ENCODE measurements at places on chromosomes 7 and 10. TPM values are rescaled to one million over a fixed set of nuclear protein-coding genes. Genes with fewer than 3 reads are reported as not detected.
A peak's percentile ranks its signal among the peaks of the same experiment; 100 is the strongest.

NEUROG3 gene
- not detected for total RNA-seq

COL1A2 gene
- 0.31 TPM for total RNA-seq

IDI1 gene
- 37.4 TPM for total RNA-seq

GPC2 gene
- 14.2 TPM for total RNA-seq

CC2D2B gene
- total RNA-seq: 0.22 TPM

CLCN1 gene
- total RNA-seq: not detected

SRRM3 gene
- not detected for total RNA-seq

PTPRN2 gene
- 0.72 TPM for total RNA-seq

DNA sequence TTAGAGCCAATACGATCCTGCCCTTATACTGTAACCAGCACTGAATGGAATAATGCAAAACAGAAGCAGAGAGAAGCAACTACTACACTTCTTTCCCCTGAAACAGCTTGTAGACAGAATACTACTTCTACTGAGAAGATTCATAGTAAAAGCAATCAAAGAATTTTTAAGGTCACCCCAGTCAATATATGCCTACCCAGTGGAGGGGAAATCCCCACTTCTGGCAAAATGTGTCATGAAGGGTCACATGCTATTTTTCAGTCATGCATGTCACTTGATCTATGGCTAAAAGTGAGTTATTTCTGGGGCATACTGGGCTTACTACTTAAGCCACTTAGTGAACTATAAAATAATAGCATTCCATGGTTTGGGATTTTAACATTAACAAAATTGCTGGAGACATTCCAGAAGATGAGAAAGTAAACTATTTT is 25.6 kb downstream of the IRF5 start:
- DNase-seq: peak; percentile 70

- DNase-seq: no peak
Measured at GRCh38 chr10:128642502-128642901, 516.3 kb upstream of the MKI67 start.

GRCh38 chr10:85862771-85863170 is 503.8 kb downstream of the GRID1 start:
- no peak for DNase-seq

GRCh38 chr10:117300671-117301070 is 59.8 kb downstream of the SLC18A2 start:
- DNase-seq: no peak

GRCh38 chr7:120927454-120928103 is 23.0 kb upstream of the ING3 start:
- DNase-seq: no peak

GRCh38 chr10:52481986-52482555 is 168.0 kb downstream of the DKK1 start:
- no peak for DNase-seq

- DNase-seq: peak; percentile 34
Measured at GRCh38 chr10:8278099-8278498, 223.6 kb downstream of the GATA3 start.

- no peak for DNase-seq
Measured at GRCh38 chr7:106332201-106332600, 47.4 kb upstream of the NAMPT start.

- DNase-seq: no peak
Measured at GRCh38 chr10:3485057-3485686, 299.8 kb downstream of the KLF6 start.

GRCh38 chr10:113530476-113530875 is 22.4 kb upstream of the HABP2 start:
- no peak for DNase-seq

DNA sequence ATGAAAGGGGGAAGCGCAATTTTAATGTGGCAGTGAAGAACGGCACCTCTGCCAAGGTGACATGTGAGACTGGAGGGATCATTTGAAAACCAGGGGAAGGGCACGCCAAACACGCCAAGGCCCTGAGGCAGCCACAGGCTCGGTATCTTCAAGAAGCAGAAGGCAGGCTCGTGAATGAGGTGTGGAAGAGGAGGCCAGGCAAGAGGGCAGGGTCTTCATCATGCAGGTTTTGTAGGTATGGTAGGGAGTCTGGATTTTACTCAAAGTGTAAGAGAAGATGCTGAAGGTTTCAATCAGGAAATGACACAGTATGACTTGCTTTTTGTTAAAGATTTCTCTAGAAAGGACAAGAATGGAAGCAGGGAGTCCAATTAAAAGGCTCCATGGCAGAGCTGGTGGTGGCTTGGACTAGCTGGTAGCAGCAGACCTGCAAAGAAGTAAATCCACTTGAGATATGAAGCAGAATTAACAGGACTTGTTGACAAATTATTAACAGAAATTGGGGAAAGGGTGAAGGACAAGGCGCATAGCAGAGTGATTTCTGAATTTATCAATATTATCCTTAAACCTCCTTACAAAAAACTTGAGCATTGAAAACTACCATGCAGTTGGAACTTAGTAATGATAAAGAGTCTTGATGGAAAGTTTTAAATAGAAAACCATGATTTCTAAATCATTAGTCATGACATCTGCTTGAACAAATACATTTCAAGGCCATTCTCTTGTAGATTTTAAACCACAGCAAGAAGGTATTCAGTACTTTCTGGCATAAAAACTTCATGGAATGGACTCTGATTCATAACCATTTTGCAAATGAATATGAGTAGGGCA is 70.4 kb downstream of the COA1 start:
- DNase-seq: peak; percentile 77

DNA sequence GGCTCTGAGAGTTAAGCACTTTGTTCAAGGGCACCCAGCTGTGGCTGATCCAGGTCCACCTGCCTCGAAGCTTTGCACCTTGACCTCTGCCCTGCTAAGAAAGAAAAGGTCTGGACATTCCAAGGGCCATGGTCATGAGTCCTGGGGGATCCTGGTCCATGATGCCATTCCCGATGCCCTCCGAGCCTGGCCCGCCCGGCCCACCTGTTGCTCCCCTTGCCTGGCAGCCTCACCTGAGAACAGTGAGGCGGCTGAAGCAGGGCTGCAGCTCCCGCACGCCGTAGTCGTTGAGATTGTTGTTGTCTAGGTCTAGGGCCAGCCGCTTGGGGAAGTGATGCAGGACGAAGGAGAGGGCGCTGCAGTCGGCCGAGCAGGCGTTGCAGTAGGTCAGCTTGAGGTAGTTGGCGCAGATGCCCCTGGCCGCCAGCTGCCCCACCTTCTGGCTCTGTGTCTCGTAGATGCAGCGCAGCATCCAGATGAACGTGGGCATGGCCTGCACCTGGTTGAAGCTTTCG is 27.5 kb downstream of the NOD1 start:
- no peak for DNase-seq

GRCh38 chr7:124688991-124689390 is 76.6 kb downstream of the GPR37 start:
- no peak for DNase-seq

DNA sequence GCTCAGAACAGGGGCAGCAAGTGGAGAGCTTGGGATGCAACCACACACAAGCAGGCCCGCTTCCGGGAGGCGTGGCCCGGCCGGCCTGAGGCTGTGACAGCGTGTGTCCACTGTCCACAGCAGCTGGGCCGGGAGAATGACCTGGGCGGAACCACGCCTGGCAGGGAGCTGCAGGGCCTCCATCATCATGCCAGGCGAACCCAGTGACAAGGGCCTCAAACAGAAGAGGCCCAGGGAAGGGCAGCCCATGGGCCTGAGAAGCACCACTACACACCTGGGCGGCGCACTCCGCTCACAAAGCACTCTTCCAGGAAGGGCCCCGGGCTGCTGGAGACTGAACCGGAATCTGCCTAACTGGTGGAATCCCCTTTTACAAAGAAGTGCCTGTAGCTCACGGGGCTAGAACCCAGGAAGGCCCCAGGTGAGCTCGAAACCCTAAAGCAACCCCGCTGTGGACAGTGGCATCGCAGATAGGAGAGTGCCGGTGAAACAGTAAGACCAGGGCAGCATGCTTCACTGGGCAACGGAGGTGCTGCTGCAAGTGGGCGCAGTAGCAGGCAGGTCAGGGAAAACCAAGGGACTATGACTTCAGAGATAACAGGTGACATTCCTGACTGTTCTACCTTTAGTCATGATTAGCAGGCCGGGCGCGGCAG is 66.0 kb downstream of the MAD1L1 start:
- no peak for DNase-seq

GRCh38 chr7:21915140-21915539 is 30.6 kb downstream of the CDCA7L start:
- DNase-seq: no peak

DNA sequence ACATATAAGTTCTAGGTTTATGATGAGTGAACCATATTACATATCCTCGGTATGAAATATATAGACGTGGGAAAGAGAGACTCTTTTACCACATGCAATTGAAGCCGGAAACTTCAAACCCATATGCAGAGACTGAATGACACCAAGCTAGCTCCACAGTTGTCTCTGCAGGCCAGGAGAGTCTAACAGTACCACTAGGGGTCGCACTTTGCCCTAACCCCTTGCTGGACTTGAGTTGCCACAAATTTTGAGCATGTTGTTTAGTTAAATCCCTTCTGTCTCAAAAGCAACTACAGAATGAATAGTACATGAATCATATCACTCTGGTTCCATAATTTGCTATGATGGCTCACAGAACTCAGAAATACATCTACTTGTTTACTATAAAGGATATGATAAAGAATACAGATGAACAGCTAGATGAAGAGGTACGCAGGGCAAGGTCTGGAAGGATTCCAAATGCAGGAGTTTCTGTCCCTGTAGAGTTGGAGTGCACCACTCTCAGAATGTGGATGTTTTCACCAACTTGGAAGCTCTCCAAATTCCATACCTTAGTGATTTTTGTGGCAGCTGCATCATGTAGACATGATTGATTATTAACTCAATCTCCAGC is 112.4 kb upstream of the YAE1 start:
- peak; percentile 57 for DNase-seq

DNA sequence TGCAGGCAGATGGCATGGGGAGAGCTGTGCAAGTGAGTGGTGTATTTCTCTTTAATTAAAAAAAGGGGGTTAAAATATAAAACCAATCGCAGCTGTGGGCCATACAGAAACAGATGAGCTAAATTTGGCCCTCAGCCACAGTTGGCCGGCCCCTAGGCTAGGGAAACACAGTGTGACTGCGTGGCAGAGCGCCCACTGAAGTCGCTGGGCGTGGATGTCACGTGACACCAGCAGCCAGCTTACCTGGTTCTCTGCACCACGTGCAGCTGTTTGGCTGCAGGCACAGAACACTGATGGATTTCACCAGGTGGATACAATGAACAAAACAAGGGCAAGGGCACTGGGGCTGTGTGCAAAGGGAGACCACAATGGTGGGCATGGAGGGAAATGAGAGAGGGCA is 119.3 kb upstream of the ZNF746 start:
- DNase-seq: no peak

DNA sequence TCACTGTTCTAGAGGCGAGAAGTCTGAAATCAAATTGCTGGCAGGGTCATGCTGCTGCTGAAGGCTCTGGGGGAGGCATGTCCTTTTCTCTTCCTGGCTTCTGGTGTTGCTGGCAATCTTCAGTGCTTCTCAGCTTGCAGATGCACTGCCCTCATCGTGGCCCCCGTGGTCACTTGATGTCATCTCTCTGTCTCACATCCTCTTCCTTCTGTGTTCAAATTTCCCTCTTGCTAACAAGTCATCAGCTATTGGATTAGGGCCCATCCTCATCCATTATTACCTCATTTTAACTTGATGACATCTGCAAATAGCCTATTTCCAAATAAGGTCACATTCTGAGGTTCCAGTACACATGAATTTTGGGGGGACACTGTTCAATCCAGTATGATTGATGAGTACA is 36.6 kb upstream of the SRGN start:
- DNase-seq: peak; percentile 62

Data from activated T-cell treated with anti-CD3 and anti-CD28 coated beads, Interleukin-2, amount 50 U/mL, for 72 hours (primary cell).